K562 (cell line): ENCODE measurements at places on chromosomes 6 and 20.

DNA sequence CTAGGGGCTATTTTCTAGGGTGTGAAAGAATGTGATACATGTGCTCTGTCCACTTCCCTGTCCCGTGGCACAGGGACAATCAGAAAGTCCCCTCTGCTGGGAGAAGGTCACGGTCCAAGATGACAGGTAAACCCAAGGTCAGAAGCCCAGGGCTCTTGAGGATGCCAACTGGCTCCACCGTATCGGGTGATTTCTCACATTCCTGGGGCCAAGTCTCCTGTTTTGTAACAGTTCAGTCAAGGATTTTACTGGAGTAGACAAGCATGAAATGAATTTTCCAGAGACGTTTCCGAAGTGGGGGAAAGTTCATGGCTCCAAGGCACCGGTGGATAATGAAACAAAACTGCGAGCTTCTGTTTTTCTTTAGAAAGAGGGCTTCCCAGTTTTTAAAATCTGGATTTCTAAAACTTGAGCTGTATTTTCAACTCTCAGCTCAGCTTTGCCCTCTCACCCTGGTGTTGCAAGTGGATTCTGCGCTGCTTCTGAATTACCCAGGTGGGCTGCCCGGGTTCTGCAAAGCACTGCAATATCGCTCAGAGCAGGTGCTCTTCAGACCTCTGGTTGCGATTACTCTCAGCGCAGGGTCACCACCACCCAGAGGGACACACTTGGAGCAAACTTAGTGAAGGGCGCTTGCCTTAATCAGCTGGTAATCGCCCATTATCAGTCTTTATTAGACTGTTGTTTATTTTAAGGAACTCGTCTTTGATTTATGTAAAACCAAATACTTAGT is 64.4 kb upstream of the TMEM170B start:
- no peak for DNase-seq

DNA sequence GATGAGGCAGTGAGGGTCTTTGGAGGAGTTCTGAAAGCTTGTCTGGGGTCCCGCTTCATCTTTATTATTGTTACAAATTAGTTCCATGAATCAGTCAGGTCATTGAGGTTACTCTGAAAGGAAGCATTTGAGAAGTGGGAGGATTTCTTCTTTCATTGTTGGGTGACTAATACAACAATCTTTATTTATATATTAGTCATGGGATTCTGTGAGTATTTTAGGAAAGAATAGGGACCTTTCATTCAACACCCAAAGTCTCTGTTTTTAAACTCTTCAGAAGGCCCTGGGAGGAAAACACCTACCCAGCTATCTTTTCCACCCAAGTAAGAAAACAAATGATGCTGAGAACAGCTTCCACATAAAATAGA is 98.3 kb downstream of the SOD2 start:
- no peak for DNase-seq

GRCh38 chr6:44667226-44667625 is 279.7 kb downstream of the CDC5L start:
- DNase-seq: no peak

DNA sequence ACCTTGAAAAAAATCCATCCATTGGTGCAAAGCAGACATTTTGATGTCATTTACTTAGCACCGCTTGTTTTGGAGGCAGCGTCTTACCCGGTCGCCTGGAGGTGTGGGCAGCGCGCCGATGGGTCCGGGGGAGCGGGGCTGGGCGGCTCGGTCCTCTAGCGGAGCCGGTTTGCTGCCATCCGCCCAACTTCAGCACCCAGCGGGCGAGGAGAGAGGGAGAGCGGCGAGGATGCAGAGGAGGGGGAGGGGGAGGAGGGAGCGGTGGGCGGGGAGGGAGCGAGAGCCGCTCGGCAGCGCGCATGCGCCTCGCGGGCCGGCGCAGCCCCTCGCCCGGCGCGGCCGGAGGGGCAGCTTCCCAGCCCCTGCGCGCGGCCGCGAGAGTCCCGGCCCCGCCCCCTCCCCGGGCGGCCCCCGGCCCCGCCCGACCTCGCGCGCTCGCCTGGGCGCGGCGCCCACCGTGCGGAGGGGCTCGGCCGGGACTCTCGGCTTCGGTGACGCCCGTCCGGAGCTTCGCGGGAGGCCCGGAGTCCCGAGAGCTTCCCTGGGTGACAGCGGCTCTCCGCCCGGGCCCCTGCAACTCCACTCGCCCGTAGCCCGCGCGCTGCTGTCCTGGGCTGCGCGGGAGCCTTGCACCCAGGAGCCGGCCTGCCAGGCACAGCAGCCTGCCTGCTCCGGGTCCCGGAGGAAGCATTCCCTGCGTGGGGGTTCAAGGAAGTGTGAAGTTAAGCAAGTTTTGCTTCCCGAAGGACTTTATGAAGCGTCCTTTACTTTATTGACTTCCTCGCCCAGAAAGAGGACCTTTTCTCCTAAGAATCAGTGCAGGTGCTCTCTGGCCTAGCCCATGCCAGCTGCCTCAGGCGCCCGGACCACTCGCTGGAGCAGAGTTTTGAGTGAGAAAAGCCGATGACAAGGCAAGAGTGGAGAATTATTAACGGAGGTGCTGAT is at the start of gene RGS17:
Gene RGS17 (minus strand): TSS at position 246 of the 945 bp plus-strand sequence. CDS start 87,264 bp downstream, outside the sequence.
- DNase-seq: no peak

- DNase-seq: no peak
Measured at GRCh38 chr6:112017760-112018537, 36.0 kb upstream of the CCN6 start.

DNA sequence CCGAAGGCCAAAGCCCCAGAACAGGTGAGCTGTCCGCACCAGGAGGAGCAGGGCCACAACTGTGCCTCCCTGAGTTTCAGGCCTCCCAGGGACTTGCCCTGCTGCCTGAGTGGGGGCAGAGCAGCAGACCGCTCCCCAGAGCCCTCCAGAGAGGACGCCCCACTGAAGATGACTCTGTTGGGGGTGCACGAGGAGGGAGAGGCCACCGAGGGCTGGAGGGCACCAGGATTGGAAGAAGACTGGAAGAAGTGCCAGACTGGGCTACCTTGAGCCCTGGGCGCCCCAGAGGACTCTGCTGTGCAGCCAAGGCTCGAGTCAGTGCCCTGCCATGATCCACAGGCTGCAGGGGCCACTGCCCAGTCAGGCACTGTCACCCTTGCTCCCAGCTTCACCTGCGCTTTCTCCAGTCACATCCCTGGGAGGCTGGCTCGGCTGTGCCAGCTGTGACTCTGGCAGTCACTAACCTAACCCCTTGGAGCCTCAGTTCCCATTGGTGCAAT is 11.3 kb downstream of the CST7 start:
- no peak for DNase-seq

GRCh38 chr6:39302669-39303424 is 11.4 kb downstream of the KCNK17 start:
- DNase-seq: peak; percentile 94

DNA sequence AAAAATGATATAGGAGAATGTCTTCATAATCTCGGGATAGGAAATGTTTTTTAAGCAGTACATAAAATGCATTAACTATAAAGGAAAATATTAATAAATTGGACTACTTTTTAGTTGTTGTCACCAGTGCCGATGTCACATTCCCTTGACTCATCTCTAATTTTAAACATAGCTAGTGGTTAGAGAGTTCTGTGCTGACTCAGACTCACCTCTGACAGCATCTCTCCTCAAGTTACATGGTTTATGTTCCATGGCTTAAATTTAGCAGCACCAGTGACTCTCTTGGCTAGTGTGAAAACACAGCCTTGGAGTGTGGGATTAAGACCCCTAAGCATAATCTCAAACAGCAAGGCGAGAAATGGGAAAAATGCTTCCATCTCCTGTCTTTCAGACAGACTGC is 311.8 kb upstream of the MMS22L start:
- no peak for DNase-seq

DNA sequence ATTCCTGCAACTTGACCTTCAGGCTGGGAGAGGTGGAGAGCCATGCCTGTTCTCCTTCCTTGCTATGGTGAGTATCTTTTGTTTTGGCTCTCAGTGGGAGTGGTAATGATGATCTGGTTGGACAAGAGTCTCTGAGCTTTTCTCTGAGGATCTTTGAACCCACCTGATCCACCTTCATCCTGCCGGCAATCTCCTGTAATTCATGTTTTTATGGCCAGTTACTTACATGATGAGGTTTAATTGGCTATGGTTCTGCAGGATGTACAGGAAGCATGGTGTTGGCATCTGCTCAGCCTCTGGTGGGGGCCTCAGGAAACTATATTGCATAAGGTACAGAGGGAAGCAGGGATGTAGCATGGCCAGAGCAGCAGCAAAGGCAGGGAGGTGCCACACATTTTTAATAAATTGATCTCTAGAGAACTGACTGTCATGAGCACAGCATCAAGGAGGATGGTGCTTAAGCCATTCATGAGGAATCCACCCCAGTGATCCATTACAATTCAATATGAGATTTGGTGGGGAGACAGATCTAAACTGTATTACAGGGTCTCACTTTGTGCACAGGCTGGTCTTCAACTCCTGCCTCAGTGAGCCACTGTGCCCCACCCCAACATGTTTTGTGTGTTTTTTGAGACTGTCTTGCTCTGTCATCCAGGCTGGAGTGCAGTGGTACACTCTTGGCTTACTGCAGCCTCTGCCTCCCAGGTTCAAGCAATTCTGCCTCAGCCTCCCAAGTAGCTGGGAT is 10.0 kb downstream of the HSPA1B start:
- peak; percentile 13 for DNase-seq

DNA sequence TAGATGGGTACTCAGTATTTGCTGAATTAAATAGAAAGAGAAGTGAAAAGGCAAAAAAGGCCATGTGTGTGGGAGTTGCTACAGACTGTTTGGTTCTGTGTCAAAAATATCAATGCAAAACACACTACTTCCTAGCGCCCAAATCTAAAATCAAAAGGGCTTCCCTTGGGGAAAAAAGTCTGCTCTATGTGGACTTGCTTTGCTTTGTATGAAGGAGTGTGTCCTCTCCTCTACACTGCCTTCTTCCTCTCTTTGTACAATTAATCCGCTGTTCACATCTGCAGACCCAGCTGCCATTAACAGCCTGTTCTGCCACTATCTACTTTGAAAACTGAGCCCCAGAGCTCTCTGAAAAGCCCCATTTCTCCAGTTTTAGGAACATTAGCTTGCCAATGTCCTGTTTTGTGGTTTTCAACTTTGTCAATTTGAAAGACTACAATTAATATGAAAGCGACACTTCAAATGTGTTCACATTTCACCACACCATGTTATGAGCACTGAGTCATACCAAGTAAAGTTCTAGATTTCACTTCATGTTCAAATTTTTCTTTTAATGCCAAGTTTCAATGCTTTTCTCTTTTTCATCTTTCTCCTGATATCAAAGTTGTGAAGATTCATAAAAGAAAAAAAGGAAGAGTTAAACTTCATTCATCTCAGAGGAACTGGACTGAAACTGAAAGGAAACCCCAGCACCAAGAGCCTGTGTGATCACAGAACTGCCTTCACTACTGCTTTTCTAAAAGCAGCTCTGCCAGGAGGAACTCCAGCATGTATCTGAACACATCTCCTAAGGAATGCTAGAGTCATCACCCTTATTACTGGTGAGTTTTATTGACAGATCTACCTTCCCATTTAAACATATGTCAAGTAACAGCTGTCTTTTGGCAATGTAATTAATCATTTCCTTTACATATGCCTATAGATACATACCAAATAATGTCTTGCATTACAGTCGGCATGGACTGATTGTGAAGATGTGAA is 102.6 kb downstream of the KIF13A start:
- no peak for DNase-seq

DNA sequence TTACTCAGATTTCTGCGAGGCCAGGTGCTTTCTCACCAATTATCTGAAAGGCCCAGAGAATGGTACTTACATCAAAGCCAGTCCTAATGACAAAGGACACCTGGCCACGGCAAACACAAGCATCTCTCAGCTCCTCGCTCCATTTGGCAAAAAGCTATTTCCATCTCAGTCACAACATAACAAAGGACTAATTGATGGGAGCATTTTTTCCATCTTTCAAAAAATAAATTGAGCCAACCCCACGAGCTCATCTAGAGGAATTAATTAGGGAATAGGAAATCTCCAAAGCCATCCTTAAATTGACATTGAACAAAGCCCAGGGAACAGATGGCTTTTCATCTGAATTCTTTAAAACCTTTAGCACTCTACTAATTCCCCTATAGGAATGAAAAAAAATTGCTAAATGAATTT is 236.7 kb downstream of the HAO1 start:
- no peak for DNase-seq

DNA sequence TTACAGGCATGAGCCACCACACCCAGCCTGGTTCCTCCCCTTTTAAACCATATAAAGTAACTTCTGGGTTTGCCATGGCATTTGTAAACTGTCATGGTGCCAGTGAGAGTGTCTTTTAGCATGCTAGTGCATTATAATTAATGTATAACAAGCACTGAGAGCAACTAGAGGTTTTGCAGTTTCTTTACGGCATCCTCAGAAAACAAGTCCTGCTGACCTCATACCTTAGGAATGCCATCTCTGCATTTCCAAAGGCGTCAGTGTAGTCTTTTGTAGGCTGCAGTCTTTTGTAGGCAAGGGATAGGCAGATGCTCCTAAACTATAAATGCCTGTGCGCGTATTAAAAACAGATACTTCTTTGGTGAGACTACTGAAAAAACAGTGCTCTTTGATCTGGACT is 75.0 kb upstream of the EZR start:
- no peak for DNase-seq

DNA sequence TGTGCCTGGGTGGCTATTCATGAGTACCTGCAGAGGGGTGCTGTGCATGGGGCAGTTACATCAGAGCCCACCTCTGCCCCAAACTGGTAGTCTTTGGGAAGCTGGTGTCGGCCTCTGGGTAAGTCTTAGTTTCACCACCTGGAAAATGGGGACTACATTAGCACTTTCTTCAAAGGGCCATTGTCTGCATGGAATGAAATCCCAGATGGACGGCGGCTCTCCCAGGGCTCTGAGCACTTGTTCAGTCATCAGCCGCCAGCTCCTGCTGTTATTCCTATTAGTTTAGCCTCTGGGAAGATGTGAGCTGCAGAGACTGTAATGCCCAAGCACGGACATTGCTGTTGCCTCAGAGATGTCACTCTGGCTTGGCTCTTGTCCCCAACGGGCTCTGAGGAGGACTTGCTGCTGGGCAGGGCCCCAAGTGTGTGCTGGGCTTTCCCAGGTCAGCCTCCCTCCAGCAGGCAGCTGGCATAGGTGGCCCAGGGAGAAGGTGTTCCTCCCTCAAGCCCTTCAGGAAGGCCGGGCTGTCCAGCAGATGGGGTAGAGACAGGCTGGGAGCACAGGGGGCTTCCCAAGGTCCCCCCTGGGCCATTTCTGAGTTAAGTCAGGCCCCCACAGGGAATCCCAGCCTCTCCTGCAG is 268.3 kb downstream of the TFAP2C start:
- DNase-seq: no peak

GRCh38 chr6:97820400-97820799 is 537.4 kb upstream of the MMS22L start:
- DNase-seq: no peak

DNA sequence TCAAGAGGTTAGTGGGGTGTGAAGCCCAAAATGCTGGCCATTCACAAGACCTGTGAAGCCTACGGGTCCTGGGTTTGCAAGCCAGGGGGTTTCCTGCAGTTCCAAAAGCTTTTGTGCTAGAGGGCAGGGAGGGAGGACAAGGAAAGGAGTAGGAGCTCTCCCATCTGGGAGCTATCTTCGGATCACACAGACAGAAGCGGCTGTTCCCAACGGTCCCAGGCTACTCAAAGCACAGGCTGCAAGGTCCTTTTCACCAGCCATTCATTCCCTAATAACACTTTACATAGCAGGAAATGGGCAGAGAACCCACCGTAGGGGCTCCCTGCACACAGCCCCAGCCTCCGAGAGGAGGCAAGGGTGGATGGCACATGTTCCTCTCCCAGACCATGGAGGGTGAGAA is 296.9 kb downstream of the FOXC1 start:
- DNase-seq: no peak

- no peak for DNase-seq
Measured at GRCh38 chr6:90146921-90147649, 149.6 kb downstream of the BACH2 start.
